Keratinocyte (primary cell): ENCODE measurements at places on chromosomes 7 and 10. TPM values are rescaled to one million over a fixed set of nuclear protein-coding genes. Genes with fewer than 3 reads are reported as not detected.

The GUSB gene
- polyA plus RNA-seq: 9.4 to 19.9 TPM (median 13.3 TPM) in 3 replicates

The MBLAC1 gene
- polyA plus RNA-seq: 0.21 to 0.50 TPM (median 0.46 TPM) in 3 replicates

The BHLHA15 gene
- not detected in 3 replicates for polyA plus RNA-seq

The SLIT1 gene
- polyA plus RNA-seq: 0.01 TPM in 1 of 3 replicates, not detected in the others

The NEURL1 gene
- 0.02 to 0.12 TPM (median 0.03 TPM) in 3 replicates for polyA plus RNA-seq

The SVIL gene
- 12.0 to 24.0 TPM (median 16.2 TPM) in 3 replicates for polyA plus RNA-seq

The EIF5AL1 gene
- polyA plus RNA-seq: 0.91 to 2.3 TPM (median 1.2 TPM) in 3 replicates

The SPDYE1 gene
- not detected in 3 replicates for polyA plus RNA-seq

The CDC123 gene
- polyA plus RNA-seq: 122 to 205 TPM (median 146 TPM) in 3 replicates

The AZGP1 gene
- 0.14 to 1.3 TPM (median 1.3 TPM) in 3 replicates for polyA plus RNA-seq

- no peak for DNase-seq
Measured at GRCh38 chr7:122082670-122083069, 61.4 kb downstream of the AASS start.

GRCh38 chr7:20279979-20280378 is 50.7 kb upstream of the ITGB8 start:
- no peak for DNase-seq

GRCh38 chr7:40883826-40884225 is 749.0 kb downstream of the SUGCT start:
- DNase-seq: no peak

DNA sequence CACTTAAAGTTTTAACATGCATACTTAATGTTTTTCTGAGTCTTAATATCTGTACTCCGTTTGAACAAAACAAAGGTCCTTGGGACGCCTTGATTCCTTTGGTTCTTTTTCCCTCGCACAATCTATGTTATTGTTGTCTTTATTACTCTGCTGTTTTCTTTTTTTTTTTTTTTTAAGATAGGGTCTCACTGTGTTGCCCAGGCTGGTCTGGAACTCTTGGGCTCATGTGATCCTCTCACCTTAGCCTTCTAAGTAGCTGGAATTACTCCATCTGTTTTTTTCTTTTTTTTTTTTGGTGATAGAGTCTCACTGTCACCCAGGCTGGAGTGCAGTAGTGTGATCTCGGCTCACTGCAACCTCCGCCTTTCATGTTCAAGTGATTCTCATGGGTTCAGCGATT is 13.2 kb downstream of the MLLT10 start:
- DNase-seq: no peak

DNA sequence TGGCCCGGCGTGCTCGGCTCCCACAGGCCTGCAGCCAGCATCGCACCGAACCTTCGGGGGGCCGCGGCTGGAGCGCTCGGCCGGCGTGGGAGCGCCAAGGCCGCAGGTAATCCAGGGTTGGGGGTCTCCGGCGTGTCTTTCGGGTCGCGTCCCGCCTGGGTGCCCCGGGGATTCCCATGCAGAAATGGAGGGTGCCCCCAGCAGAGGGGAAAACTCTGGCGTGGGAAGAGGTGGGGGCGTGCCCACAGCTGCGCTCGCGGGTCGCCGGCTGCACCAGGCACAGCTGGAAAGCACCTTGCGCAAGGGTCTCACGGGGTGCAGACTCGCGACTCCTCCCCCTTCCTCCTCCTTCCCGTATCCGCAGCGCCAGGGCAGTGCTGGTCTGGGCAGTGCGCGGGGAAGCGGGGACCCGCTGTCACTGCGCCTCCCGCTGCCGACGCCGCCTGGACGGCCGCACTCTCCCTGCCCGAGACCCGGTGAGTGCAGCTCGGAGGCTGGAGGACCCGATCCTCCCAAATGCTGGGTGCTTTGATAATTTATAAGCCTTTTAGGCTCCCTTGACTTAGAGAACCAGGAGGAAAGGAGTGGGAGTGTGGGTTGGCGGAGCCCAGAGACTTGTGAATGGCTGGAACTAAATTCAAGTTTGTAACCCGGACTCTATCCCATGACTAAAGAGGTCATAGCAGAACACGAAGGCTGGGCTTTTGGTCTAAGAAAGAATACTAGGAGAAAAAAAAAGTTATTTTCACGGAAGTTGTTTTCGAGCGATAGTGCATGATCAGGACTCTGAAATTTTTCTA is 489 bp downstream of the MAP3K8 start:
- DNase-seq: no peak

GRCh38 chr7:65927489-65928448 is 54.2 kb downstream of the GUSB start:
- no peak for DNase-seq

DNA sequence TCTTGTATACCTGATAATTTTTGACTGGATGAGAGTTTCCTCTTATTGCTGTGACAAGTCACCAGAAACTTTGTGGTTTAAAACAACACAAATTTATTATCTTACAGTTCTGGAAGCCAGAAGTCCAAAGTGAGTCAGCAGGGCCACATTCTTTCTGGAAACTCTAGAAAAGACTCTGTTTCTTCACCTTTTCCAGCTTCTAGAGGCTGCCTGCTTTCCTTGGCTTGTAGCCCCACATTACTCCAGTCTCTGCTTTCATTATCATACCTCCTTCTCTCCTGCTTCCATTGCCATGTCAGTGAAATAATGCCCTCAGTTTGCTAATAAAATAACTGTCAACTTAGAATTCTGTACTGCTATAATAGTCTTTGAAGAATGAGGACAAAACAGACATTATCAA is 65.3 kb downstream of the VCL start:
- DNase-seq: no peak

- DNase-seq: no peak
Measured at GRCh38 chr7:101238226-101239182, 902 bp upstream of the CLDN15 start.

DNA sequence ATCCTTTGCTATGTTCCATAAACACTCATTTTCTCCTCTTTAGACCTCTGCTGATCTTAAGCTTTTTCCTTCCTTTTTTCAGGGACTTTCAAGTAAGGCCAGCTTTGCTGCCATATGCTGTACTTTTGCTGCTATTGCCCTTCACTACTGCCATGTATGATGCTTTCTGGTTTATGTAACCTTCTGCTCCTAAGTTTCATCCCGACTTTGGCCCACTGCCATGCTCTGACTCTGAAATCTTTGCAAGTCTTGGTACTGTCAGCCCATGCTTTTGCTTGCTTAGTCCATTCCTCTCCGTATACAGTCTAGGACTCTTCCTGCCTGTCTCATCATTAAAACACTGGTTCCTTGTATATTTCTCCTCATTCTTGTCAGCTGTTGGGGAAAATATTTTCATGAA is 152.4 kb downstream of the RNF133 start:
- no peak for DNase-seq

DNA sequence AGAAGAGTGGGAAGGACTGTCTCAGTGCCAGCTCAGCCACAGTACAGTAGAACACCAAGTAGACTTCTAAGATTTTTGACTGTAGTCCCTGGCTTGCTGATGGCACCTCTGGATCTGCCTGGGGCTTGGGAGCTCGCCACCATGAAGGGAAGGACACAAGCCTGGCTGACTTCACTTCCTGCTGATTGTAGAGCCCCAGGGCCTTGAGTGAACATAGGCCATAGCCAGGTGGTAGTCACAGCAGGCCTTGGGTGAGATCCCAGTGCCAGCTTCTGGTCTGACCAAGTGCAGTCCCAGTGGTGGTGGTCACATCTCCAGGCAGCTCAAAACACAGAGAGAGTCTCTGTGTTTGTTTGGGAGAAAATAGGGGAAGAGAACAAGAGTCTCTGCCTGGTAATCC is 57.6 kb upstream of the HBP1 start:
- no peak for DNase-seq

DNA sequence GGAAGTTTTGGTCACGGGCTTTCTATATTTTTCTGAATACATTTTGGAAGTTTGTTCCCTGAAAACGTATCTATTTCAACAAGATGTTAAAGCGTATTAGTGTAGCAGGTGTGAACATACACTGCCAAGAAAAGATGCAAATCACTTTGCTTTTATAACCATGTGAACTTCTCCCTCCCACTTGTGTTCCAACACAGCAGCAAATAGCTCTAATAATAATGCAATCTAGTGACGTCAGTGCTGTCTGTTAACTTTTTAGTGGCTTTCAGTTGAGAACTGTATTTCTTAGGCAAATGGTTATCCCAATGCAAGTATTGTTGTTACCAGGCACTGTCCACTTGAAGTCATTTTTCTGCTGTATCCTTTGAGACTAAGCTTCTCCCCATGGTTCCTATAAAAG is 188.4 kb upstream of the IGFBP3 start:
- no peak for DNase-seq

GRCh38 chr7:153832160-153832559 is 220.0 kb upstream of the DPP6 start:
- DNase-seq: no peak

GRCh38 chr10:2464483-2464882 is 602.9 kb upstream of the PFKP start:
- DNase-seq: no peak

- no peak for DNase-seq
Measured at GRCh38 chr7:38306914-38307313, 33.5 kb upstream of the TARP start.

GRCh38 chr7:50359258-50359994 is 54.9 kb downstream of the IKZF1 start:
- DNase-seq: no peak

DNA sequence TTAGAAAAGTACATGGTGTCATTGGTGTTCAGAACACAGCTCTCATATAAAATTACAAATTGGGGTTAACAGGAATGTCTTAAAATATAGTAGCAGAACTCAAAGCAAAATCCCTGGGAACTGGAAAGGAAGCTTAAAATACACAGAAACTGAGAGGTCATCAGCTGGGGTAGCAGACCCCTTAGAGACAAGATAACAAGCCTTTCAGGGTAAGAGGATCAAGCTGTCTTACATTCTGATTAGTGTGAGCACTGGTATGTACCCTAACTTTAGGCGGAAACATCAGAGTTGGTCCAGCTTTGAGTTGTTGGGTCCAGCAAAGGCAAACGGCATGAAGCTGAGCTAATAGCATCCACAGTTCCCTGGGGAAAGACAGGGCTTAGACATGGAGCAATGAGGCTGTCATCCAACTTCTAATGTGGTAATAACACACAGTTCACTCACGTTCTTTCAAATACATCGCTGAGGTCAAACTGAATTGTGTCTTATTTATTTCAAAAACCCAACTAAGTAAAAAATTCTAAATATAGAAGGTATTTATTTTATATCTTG is 32.6 kb downstream of the ARHGAP21 start:
- no peak for DNase-seq

DNA sequence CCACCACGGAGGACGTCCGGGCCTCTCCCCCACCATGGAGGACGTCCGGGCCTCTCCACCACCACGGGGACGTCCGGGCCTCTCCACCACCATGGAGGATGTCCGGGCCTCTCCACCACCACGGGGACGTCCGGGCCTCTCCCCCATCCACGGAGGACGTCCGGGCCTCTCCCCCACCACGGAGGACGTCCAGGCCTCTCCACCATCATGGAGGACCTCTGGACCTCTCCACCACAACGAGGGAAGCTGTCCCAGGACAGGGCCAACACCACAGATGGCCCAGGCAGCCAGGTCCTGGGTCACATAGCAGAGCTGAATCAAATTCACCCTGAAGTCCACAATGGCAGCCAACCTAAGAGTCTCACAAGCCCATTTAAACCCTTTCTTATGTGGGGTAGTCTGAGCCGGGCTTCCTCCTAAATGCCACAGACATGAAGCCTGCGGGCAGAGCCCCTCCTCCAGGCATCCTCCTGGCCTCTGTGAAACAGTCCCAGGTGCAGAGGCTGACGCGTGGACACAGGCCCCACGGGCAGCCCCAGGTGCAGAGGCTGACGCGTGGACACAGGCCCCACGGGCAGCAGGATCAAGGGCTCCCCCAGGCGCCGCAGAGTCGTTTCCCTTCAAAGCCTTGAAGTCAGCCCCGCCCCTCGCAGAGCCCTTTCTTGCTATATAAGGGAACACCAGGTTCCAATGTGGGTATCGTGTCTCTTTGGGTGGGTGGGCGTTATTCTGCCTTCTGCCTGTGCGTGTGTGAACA is 47.0 kb downstream of the FOXL3 start:
- no peak for DNase-seq

- DNase-seq: no peak
Measured at GRCh38 chr10:75117995-75118394, 6.5 kb downstream of the SAMD8 start.

GRCh38 chr7:153065051-153065450 is 305.5 kb downstream of the ACTR3B start:
- DNase-seq: no peak

GRCh38 chr10:130725474-130725970 is 586.0 kb downstream of the TCERG1L start:
- no peak for DNase-seq

DNA sequence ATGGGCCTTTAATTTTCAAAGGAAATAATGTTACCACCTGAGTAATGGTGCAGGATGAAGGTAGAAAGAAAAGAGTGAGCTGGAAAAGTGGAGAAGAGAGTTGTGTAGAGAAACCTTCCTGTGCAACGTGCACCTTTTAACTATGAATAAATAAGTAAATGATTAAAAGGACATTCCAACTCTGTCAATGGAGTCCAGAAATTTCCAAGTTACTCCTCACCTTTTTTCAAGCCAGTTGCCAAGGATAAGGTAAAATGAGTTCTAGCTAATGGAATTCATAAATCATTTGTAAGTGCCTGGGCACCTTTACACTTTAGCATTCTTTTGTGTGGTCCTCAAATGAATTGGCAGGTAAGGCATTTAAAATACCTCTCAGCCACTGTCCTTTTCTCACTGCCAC is 549.4 kb upstream of the NRP1 start:
- no peak for DNase-seq

- DNase-seq: no peak
Measured at GRCh38 chr10:82908096-82908495, 1033.1 kb downstream of the NRG3 start.

DNA sequence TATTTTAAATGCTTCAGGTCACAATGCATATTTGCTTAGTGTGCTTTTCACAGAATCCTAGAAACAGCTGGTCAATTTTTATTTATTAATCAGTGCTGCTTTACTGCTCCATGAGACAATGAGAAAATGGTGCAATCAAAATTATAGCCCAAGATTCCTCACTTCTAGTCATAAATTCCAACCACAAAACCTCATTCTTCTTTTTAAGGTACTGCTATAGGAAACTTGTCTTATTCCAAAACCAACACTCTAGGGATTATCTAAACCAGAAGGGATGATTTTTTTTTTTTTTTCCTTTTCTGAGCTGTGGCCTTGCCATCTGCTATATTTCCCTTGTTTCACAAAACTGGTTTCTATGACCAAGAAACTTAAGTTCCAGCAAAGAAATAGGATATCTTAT is 64.0 kb upstream of the SEMA3A start:
- DNase-seq: no peak

GRCh38 chr7:19080093-19080492 is 37.3 kb downstream of the TWIST1 start:
- no peak for DNase-seq

DNA sequence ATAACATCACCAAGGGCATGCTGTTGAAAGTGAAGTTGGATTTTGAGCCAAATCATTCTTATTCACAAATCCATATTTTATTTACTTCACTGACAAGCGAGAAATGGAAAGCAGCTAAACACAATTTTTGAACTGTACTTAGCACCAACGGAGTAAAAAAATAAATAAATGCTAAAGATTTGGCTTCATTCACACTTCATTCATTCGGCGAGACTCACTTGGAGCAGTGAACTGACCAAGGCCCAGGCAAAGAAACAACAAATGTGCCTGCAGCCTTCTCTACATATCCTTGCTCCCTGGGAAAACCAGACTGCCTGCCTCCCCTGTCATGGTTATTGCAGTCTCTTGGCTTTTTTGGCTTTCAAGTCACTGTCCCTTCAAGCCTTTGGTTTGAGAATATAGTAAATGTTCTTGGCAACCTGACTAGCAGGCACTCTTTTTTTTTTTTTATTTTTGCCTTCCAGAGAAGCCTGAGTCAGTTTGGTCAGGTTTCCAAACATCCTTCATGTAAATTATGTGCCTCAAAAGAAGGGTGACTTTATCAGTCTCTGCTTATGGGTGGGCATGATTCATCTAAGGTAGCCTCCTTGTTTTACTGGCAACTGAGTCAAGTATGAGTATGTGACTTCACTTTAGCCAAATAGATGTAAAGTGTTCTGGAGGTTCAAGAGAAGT is 177.6 kb upstream of the MEOX2 start:
- no peak for DNase-seq
